ENCODE measurements at places on chromosomes 4 and X.

DNA sequence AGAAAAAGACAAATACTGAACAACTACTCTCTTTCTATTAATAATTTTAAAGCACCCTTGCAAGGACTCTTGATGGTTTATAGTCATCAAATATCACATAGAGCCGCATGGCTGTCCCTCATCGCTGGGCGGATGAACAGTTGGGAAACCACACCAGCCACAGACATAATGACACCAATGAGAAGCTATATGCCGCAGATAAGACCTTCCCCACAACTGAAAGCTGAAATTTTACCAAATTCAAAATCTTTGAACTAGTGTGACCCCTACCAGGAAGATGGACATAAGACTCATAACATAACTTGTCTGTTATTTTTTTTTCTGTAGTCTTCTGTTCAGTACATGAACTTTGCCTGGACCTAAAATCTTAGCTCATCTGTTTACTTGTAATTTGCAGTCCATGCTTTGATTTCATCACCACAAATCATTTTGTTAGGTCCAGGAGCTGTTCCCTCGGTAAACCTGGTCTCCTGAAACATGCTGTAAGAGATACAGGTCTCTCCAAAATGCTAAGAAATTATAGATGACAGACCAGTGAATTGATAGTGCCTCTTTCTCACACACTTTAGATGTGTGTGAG lies 157.3 kb upstream of the RAPGEF2 start:
- no peak for DNase-seq

DNA sequence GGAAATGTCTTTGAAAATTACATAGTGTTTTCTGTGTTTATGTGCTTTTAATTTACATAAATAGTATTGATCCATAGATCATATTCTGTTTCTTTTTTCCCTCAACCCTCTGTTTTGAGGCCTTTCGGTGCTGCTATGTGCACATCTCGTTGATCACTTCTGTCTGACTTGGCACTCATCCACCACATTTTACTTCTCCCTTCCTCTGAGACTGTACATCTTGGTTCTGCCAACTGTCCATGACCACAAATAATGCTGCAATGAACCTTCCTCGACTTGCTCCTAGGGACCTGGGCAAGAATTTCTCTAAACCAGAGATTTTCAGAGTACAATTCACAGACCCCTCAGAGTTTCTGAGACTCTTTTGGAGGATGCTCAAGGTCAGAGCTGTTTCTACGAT lies 74.4 kb downstream of the RTL5 start:
- DNase-seq: no peak

- DNase-seq: no peak
Observed at GRCh38 chr4:151226004-151226932, 50.7 kb upstream of the PRSS48 start.

DNA sequence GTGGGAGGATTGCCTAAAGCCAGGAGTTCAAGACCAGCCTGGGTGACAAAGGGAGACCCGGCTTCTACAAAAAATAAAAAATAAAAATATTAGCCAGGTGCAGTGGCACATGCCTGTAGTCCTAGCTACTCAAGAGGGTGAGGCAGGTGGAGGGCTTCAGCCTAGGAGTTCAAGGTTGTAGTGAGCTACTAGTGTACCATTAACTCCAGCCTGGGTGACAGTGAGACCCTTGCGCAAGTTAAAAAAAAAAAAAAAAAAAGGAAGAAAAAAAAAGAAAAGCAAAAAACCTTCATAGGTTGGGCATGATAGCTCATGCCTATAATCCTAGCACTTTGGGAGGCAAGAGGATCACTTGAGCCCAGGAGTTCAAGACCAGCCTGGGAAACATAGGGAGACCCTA lies 5.8 kb downstream of the SCLT1 start:
- no peak for DNase-seq

DNA sequence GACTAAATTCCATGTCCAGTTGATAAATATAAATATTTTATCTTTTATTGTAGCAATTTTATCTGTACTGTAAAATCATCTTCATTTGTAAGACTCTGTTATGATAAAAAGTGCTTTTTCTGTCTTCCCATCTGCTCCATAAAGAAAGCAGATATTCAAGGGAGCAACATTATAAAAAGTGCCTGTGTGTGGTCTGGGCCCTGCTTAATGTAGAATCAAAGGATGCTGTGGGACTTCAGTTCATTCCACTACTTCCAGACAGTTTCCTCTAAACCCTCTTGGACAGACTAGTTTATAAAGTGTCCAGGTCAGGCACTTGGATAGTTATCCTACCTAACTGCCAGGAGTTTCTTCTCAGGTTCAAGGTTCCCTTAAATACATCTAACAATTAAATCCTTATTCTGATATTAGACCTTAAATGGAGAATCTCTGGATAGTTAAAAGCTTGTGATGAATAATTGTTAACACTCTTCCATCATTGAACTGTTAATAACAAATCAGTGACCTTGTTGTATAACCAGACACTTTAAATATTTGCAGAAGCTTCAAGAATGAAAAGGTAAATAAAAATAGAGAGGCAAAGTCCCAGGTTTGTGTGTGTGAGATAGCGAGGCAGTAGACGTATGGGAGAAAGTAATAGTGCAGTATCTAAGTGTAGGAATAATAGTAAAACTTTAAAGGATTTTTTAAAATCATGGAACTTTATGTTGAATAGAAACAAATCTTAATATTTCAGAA lies 237.5 kb upstream of the CTSO start:
- DNase-seq: no peak

- no peak for DNase-seq
Observed at GRCh38 chrX:29690061-29690460, 525.3 kb upstream of the MAGEB2 start.

DNA sequence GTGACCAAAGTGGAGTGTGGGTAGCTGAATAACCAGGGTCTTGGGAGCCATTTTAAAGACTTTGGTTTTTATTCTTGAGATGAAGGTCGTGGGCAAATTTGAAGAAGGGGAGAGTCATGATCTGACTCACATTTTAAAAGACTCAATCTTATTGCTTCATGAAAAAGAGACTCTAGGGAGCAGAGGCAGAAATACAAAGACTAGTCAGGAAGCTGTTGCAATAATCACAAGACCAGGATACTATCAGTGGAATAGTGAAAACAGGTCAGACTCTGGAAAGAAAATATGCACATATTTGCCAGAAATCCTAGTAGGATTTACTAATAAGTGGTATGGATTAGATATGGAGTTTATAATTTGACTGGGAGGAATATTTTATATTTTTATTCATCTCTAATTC lies 448.4 kb downstream of the RAPGEF2 start:
- DNase-seq: no peak

DNA sequence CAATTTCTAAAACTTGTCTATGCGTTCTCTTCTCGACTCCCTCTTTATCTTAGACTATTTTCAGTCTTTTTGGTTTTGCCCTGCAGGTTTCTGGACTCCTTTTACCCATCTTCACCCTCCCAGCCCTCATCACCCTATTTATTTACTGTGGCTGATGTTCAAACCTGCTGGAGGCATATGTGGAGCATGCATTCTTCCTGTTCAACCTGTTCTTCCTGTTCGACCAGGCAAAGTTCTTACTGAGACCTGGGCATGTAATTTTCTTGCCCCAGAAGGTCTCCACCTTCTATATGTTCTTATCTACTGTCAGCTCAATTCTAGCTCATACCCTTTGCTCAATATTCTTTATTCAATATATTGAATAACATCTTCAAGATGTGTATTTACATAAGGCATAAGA lies 69.4 kb upstream of the AGA start:
- DNase-seq: no peak

DNA sequence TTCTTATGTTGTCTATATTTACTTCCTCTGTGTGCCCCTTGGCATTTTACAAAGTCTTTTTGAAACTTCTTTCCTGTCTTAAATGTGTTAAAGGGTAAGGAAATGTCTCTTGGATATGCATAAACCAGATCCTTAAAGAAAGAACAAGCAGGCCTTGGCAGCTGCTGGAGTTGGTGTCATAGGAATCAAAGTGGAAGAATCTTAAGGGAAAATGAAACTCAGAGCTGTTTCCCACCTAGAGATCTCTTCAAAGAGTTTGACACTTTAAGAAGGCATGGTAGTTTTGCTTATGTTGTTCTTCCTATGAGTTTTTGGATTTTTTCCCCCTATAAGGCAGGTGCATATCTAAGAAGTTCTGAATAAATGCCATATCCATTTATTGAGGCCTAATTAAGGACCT lies 37.0 kb upstream of the CWH43 start:
- DNase-seq: no peak

DNA sequence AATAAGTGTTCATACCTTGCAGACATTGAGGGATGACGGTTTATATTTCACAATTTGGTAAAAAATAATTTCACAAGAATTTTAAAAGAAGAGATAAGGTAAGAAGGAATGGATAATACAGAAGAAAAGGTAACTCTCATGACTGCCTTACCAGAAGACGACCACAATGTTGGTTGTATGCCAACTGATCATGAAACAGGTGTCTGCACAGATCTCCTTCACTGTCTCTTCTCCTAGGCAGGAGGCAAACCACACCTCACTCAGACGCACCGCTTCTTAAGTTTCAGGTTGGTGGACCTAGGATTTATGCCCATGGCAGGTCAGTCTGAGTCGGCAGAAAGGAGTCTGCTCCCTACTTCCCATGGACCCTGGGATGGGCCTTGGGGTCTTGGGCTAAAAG lies 177.2 kb downstream of the VSIG4 start:
- no peak for DNase-seq

All from progenitor cell of endocrine pancreas (in vitro differentiated cells).